ENCODE measurements at places on chromosomes 6 and 20. TPM values are rescaled to one million over a fixed set of nuclear protein-coding genes. Genes with fewer than 3 reads are reported as not detected.

CDC5L gene
- total RNA-seq: 28.4 TPM

SYTL3 gene
- total RNA-seq: 123 TPM

FAXC gene
- total RNA-seq: not detected

MCM8 gene
- 36.5 TPM for total RNA-seq

OR12D3 gene
- total RNA-seq: not detected

RHAG gene
- not detected for total RNA-seq

TRIM40 gene
- not detected for total RNA-seq

ZNF391 gene
- total RNA-seq: 0.44 TPM

- H3K36me3 ChIP-seq: peaks cover 32% of the 10 kb centered on the region
- no peaks in the 10 kb centered on the region for H3K27me3 ChIP-seq
- no peak for DNase-seq
- peak overlapping the region; percentile 69 for H3K4me3 ChIP-seq
Measured at GRCh38 chr20:50516180-50516934, 6.2 kb downstream of the PTPN1 start.

DNA sequence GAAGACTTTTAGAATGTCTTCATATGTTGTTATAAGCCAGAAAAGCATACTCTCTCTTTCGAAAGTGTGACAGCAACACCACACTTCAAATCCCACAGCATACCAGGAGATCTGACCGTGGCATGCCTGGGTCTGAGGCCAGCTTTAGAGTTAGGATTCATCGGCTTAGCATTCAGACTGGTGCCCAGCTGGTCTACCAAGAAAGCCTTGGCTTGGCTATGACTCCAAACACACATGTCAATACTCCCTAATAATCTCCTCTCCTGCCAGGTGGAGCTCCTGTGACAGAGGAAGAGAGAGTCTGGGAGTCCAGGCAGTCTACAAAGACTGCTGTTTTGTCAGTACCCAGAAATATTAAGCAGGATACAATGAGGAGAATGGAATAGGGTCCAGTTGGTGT lies 77.1 kb upstream of the MAN1A1 start:
- no peak for DNase-seq
- H3K27me3 ChIP-seq: peaks cover 5% of the 10 kb centered on the region
- H3K27ac ChIP-seq: no peak overlapping the region
- H3K36me3 ChIP-seq: no peaks in the 10 kb centered on the region

GRCh38 chr6:113317891-113318574 lies 539.1 kb upstream of the MARCKS start:
- no peak overlapping the region for H3K27ac ChIP-seq
- no peaks in the 10 kb centered on the region for H3K36me3 ChIP-seq
- no peaks in the 10 kb centered on the region for H3K27me3 ChIP-seq
- DNase-seq: no peak

DNA sequence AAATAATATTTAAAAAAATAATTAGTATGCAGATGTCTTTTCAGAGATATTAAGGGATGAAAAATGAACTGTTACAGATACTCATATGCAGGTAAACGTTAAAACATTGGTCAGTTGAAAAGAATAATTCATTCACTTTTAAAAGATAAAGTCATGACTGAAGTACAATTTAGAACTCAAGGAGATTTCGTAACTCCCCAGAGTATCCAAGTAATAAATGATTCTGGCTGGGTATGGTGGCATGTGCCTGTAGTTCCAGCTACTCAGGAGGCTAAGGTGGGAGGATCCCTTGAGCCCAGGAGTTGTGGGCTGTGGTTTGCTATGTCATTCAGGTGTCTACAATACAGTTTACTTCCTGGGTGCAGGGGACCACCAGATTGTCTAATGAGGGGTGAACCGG lies 122.3 kb upstream of the TMEM181 start:
- DNase-seq: no peak
- H3K36me3 ChIP-seq: no peaks in the 10 kb centered on the region
- no peak overlapping the region for H3K4me3 ChIP-seq
- H3K27ac ChIP-seq: no peak overlapping the region
- H3K4me1 ChIP-seq: no peaks in the 10 kb centered on the region
